ENCODE measurements at places on chromosomes 16 and 17.
A peak's percentile ranks its signal among the peaks of the same experiment; 100 is the strongest.

DNA sequence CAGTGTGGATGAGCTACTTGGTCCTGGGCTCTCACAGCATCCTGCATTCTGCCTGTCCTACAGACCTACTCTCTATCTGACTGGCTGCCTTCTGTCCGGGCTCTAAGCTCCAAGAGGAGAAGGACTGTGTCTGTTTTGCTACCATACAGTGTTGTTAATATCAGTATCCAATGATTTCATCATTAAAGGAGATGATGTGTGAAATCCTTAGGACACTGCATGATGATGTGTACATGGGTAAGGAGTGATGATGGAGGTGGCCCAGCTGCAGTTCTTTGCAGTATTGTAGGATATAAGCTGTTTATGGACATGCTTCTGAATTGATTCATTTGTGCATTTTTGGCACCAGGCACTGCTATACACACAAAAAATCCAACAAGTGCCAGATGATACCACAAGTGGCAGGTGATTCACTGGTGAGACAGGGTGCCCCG is 536.9 kb upstream of the CDH11 start:
- DNase-seq = no peak

DNA sequence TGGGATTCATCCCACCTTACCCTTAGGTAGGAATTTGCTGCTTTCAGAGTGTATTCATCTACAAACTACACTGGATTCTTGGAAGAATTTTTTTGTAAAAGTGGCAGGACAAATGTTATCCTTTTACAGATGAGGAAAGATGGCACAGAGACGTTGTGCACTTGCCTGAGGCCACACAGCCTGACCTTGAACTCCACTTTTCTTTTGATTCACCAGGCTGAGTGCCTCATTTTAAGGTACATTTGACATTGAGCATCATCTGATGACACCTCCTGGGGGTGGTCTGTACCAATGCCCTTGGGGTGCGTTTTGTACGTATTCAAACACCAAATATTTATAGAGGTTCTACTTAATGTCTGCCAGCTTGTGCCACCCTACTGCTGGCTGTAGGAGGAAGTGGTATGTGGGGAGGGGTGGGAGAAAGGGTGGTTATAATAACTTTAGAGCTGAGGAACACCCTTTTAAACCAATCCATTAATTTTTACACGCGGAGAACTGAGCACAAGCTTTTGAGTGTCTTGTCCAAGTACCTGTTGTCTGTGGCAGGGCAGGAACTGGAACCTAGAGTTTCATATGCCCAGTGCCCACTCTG is 29.1 kb downstream of the HS3ST3B1 start:
- peak; percentile 16 for DNase-seq

DNA sequence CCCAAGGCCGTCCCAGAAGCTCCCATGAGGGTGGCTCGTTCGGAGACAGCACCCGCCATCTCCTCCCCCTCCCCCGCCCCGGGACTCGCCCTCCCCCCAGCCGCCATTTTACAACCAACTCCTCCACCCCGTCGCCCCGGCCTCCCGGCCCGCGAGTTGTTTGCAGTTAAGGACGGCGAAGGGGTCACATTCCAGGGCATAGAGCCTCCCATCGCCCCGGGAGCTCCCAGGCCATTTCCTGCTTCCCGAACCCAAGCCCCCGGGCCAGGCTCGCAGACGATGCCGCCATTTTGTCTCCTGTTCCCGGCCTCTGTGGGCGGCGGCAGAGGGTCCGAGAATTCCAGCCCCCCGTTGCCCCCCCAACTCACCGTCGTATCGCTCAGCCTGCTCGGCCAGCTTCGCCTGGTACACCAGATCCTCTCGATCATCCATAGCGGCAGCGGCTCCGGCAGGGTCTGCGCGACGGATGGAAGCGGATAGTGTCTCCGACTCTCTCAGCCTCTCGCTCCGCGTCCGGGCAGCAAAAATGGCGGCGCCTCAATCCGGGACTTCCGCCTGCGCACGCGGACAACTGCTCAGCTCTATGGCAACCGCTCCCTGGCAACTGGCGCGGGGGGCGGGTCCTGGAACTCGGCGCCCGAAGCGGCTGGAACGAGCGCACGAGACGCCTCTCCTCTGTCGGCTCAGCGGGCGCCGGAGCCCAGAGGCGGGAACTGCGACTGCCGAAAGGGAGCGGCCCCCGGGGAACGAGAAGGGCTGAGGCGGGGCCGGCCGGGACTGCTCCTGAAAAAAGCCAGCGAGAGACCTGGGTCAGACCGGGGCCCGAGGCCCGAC is at the start of gene YWHAE:
TSS of gene YWHAE (minus strand) at position 544 of the 834 bp plus-strand sequence. CDS start at position 432, 112 bp downstream.
- peak; percentile 95 for DNase-seq

DNA sequence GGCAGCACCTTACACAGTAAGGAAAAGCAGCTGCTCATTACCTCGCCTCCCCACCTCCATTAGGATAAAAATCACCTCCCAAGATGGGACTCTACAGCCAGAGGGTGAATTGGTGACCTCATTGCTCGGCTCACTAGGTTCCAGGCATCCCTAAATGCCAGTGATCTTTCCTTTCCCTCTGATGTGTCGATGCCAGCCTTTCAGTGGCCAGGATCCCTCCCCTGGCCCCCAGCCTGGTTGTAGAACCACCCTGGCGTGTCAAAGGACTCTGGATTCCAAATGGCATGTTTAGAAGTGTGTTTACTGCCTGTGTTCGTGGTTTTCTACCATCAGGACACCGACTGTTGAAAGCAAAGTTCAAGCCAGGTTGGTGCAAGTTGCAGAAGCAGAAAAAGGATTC is 72.1 kb upstream of the LYRM9 start:
- no peak for DNase-seq
